ENCODE measurements at places on chromosomes 7 and 10.
A peak's percentile ranks its signal among the peaks of the same experiment; 100 is the strongest.

DNA sequence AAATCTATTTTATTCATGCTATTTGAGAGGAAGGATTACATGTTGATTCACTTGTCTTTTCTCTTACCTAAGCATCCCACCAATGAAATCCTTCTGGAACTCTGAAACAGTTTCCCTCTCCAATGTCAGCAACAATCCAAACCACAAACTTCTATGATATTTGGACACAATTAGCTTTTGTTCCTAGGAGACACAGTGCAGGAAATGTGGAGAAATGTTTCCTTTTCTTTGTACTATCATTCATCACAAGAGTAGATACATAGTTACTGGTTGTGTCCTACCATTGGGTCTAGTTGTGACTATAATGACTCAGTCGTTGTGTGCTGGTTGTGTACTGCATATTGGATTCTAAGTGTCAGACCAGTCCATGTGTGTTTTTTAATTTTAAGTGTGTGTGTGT, 156.8 kb upstream of the MAGI2 start:
- peak; percentile 37 for DNase-seq

DNA sequence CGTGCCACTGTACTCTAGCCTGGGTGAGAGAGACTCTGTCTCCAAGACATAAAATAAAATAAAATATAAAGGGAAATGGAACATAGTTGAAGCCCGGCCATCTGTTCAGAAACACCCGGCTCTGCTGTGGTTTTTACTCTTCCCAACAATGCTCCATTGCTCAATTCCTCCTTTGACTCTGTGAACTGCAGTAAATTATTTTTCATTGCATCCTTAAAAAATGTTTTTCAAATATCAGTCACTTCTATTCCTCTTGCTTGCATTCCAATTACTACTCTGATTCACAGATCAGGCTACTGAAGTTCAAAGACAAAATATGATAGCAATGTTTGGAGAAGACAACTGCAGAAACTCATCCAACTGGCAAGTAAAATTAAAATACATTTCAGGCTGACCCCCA, 983.0 kb downstream of the SORCS1 start:
- peak; percentile 75 for DNase-seq

GRCh38 chr7:133562621-133563020, 309.7 kb downstream of the EXOC4 start:
- peak; percentile 79 for DNase-seq

DNA sequence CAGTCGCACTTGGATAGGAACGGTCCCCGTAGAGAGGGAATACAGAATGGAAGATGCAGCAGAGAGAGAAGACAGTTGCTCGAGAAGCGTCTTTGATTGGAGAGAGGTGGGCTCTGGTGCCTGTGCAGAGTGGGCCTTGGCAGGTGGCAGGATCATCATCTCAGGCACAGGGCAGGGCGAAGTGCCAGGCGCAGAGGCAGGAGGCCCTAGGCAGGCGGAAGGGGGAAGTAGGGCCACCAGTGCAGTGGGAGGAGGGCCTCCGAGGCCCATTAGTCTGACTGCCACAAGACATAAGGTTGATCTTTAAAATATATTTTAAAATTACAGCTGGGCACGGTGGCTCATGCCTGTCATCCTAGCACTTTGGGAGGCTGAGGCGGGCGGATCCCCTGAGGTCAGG, 10.1 kb downstream of the CARD11 start:
- no peak for DNase-seq
